ENCODE measurements at places on chromosomes 3 and 15. TPM values are rescaled to one million over a fixed set of nuclear protein-coding genes. Genes with fewer than 3 reads are reported as not detected.

Gene PLAAT1
- total RNA-seq: 0.52 TPM

Gene ZNF860
- total RNA-seq: 0.52 TPM

Gene DUOX1
- total RNA-seq: 0.10 TPM

Gene SLC30A4
- total RNA-seq: 3.4 TPM

Gene BNC1
- not detected for total RNA-seq

Gene HRG
- not detected for total RNA-seq

Gene LRRC31
- not detected for total RNA-seq

Gene ERC2
- total RNA-seq: 0.10 TPM

Gene SMAD6
- total RNA-seq: 1.9 TPM

Gene PSTPIP1
- total RNA-seq: 55.7 TPM

Gene RHOV
- not detected for total RNA-seq

Gene PARP15
- 44.4 TPM for total RNA-seq

Gene AADACL2
- total RNA-seq: not detected

Gene CD96
- 117 TPM for total RNA-seq

Gene NPAP1
- not detected for total RNA-seq

Data from mononuclear cell (primary cell).